ENCODE measurements at places on chromosomes 2 and 18.

GRCh38 chr2:129499747-129500146, 479.7 kb upstream of the RAB6C start:
- DNase-seq: no peak

- DNase-seq: peak; percentile 73
Measured at GRCh38 chr2:99811544-99811943, 321.7 kb upstream of the REV1 start.

DNA sequence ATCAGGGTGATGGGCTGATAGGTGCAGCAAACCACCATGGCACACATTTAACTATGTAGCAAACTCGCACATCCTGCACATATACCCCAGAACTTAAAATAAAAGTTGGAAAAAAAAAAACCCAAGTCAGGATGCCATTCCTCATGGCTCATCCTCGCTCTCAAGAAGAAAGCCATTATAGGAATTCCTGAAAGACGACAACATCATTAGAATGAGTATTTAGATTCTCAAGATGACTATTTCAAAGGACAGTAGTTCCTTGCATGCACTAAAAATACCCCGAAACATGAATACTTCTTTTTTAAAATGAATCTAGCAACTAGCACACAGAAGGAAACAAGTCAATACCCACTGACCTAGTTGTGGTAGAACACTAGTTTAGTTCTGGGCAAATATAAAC, 285.8 kb upstream of the REV1 start:
- DNase-seq: peak; percentile 44

GRCh38 chr2:183037553-183038340, 510 bp downstream of the NCKAP1 start:
- DNase-seq: peak; percentile 27

GRCh38 chr2:183678908-183679307, 554.7 kb downstream of the NUP35 start:
- DNase-seq: no peak

GRCh38 chr2:109503191-109503590, 110.6 kb downstream of the SEPTIN10 start:
- DNase-seq: no peak

DNA sequence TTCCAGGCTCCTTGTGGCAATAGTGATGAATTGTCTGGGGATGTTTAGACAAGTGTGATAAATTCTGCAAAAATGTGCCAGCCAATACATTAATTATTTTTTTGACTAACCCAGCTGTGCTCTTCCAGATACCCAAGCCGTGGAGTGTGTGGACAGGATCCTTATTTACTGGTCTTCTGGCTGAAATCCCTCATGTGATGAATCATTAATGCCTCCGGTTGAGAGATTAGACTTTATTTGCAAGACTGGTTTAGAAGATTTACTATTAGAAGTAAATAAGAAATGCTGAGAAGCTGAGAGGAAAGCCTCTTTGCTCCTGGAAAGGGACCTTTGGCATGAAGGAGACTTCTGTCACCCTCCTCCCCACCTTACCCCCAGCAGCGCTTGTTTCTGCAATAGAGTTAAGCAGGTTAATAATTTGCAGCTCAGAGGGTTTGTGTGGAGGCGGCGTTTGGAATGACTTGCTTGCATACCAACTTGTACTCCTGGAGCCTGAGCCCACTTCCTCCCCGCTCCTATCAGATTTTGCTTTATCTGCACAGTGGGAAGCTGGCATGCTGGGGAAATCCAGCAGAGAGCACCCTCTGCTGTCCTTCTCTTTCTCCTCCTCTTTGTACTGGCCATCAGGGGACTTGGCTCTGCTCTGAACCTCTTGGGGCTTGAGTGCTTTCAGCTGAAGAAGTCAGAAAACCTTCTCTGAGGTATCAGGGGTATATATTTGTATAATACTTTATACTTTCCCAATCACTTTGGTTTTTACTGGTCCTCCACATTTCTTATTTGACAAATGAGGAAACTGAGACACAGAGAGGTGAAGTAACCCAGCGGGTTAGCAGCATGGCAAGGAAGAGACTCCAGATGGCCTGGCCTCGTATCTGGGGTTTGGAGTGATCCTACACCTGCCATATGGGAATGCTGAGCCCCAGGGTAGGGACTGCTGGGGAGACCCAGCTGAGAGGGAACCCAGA, 16.3 kb downstream of the SLC3A1 start:
- peak; percentile 82 for DNase-seq

DNA sequence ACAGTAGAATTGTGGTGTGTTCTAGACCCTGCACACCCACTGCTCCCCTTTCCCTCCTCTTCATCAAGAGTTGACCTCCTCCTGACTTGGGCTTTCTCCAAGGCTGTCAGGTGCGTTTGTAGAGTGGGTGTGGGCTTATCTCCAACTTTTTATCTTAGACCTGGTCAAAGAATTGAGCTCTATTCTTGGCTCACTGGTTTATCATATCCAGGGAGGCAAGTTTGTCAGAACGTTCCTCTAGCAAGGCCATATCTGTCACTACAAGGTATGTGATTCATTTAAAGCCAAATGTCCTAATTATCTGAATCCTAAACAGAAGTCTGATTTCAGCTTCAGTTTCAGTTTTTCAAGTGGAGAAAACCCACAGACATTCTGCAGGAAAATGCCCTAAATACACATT, 117.1 kb upstream of the MGAT5 start:
- DNase-seq: no peak

DNA sequence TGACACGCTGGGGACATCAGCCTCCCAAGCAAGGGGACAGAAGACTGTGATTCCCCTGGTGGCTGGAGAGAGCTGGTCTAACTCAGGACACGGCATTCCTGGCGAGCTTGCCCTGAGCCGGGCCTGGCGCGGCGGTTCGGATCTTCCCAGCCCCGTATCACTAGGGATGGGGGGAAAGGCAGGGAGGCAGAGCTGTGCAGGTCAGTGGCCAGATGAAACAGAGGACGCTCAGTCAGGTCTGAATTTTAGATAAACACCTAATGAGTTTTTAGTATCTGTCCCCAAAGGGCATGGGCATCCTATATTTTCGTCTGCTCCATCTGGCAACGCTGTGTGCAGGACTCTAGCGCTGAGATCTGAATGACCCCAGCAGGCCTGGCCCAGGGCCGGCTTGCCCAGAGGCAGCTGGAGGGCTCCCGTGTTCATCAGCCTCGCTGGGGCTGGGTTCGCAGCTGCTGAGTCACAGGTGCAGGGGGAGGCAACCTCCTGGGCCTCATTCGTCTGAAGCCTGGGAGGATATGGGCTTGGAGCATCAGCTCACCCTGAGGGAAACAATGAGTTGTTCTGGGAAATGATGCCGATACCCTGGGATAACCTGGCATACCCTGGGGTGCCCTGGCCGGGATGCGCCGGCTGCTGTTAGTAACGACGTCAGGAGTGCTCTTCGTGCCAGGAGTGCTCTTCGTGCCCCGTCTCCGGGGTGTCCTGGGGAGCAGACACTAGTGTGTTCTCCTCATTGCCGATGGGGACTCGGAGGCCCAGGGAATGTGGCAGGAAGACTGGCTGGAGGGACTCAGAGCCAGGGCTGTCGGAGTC, 48.1 kb upstream of the HPCAL1 start:
- peak; percentile 82 for DNase-seq

- DNase-seq: peak; percentile 99
Measured at GRCh38 chr2:33069894-33070651, 123.3 kb downstream of the LTBP1 start.

GRCh38 chr2:222521099-222521498, 96.8 kb downstream of the SGPP2 start:
- no peak for DNase-seq

DNA sequence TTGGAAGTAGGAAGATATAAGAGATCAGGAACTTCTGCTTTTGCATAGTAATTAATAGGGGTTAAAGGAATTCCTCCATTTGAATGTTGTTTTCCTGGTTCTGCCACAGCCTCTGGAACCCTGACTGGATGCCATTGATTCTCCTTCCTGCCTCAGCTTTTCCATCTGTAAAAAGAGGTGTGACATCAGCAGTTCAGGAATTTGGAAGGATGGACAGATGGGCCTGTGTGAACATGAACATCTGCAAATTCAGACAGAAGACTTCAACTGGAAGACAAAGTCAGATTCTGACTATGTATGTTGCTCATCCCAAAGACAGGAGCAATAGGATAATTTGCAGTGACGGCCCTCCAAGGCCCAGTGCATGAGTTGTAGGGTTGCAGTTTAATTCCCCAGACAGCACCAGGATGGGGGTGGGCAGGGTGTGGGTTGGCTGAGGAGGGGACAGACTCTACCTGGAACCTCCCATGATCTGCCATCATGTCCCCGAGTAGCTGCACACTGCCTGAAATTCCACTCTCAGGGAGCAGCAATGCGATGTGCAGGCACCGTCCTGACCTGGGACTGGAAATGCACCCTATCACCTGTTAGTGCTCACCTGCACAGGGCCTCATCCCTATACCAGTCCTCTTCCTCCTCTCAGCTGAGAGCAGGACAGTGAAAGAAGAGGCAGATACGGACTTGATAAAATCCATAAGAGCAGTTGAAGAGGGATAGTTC, 98.9 kb upstream of the EPAS1 start:
- DNase-seq: no peak

DNA sequence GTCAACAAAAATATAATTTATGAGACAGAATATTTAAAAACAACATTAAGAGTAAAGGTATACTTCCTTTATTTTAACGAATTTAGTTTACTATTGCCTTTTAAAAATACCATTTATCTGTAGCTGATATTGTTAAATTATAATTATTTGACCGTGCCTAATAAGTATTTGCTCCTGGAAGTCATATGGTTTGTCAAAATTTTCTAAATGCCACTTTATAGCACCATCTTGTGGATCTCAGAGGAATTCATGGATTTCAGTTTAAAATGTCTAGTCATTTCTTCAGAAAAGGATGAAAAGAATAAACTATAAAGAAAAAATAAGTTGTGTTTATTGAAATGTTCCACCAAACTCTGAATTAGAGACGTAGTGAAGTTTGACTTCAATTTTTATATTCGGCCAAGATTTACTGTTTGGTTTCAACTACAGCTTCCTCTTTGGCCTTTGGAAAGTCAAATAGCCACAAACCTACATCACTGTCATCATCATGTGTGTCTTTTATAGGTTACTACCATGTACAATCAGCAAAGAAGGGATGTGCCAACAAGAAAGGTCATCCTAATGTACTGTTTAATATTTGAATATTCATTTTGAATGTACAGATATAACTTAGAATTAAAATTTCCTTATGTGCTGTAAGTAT, 10.3 kb upstream of the FTCDNL1 start:
- DNase-seq: peak; percentile 29

DNA sequence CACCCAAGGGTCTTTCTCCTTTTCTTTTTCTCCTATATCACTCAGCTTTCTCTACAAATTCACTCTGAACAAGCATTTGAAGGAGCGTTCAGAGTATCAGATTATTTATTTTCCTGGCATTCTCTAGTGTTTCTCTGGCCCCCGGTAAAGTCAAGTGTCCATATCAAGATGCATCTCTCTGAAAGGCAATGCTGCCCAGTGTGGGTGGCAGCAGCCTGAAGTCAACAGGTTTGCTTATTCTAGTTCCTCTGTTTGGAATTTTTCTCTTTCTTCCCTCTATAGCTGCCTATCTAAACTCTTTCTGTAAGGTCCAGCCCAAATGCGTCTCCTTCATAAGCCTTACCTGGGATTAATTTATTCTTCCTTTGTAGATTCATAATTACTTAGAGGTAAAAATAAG, 526.2 kb upstream of the TNP1 start:
- no peak for DNase-seq

DNA sequence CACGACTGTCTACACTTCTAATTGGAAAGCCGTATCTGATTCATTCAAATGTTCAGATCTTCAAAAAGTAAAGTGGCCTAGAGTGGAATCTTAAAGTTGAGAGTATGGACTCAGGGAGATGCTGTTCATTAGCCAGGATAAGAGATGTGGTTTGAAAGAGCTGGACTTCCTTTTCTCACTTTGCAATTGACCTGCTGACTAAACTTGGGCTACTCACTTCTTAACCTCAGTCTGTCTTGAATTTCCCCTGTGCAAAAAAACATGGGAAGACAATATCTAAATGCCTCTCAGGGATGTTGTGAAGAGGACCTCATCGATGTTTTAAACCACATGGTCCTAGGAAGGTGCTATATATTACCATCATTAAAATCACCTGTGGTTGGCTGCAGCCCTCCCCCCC, 64.1 kb downstream of the BCL2 start:
- DNase-seq: no peak

DNA sequence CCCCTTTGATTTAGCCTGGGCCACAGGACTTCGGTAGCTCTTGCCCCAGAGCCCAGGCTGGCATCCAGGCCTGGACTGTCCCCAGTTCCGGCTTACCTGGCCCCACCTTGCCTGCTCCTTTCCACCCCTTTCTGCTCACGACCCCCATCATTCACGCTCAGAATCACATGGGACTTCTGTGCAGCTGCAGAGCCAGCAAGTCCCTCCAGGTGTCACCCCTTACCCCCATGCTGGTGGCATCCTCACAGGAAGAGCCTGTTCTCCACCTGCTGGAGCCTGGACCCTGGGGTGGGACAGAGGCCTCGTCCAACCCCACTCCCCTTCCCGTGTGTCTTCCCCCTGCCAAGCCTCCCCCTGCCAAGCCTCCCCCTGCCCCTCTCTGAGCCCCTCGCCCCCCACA, 7.9 kb upstream of the KCNIP3 start:
- no peak for DNase-seq

DNA sequence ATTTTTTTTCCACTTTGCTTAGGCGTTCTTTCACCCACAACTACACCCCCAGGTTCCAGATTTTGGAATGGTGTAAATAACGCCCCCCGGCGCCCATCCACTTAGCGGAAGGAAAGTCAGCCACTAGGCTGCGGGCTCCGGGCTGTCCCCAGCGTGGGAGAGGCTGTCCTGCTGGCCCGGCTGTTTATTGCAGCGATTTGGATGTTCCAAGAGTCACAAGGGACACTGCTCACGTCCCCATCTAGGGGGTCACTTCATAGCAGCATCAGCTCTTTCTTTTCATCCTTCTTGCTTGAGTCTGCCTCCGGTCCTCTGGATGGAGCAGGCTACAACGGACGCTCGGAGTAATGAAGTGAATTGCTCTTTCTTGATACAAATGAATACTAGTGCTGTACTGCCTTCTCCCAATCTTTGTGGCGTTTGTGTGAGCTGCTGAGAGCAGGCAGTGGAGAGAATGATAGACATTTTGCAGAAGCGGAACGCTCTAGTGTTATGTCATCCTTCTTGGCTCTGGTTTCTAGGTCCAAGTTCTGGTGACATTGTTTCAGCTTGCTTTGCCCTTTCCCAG, 50.7 kb upstream of the PAIP2B start:
- DNase-seq: peak; percentile 72

GRCh38 chr2:116416731-116417377, 1397.6 kb upstream of the DDX18 start:
- DNase-seq: peak; percentile 1

GRCh38 chr2:233033672-233034071, 1.2 kb downstream of the NEU2 start:
- DNase-seq: peak; percentile 81

- DNase-seq: no peak
Measured at GRCh38 chr2:228526687-228527086, 345.2 kb upstream of the SPHKAP start.

- no peak for DNase-seq
Measured at GRCh38 chr2:163884416-163884815, 148.6 kb upstream of the FIGN start.

All from RPMI7951 (cell line).